Daoy (cell line): ENCODE measurements at places on chromosomes 4 and X. TPM values are rescaled to one million over a fixed set of nuclear protein-coding genes. Genes with fewer than 3 reads are reported as not detected.

The RENBP gene
- 0.11 and 0.18 TPM in 2 replicates for total RNA-seq

- no peak for DNase-seq
Measured at GRCh38 chrX:78333521-78333920, 6.1 kb upstream of the CYSLTR1 start.

DNA sequence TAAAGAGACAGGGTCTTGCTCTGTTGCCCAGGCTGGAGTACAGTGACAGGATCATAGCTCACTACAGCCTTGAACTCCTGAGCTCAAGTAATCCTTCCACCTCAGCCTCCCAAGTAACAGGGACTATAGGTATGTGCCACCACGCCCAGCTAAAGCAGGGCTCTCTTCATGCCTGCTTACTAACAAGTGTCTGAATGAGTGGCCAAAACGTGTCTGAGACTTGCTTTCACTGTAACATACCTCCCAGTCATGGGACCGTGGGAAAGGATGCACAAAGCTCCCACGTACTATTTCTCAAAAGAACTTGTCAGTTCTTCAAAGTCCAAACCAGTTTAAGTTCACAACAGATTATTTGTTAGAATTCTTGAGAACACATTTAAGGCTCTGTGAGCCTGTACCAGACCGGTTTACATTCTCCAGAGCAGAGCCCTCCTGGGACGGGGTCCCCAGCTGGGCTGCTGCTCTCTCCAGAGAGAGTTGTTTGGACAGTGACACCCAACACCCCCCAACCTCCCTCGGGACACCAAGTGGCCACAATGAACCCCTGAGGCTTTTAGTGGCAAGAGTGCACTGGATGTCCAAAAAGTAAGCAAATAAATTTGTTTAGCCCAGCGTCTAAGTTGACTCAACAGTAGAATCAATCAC lies 24.1 kb downstream of the SH3KBP1 start:
- no peak for DNase-seq

GRCh38 chr4:16524911-16525554 lies 298.8 kb upstream of the TAPT1 start:
- no peak for DNase-seq

GRCh38 chr4:139651282-139652194 lies 14.1 kb upstream of the MGST2 start:
- peak; percentile 63 for DNase-seq

DNA sequence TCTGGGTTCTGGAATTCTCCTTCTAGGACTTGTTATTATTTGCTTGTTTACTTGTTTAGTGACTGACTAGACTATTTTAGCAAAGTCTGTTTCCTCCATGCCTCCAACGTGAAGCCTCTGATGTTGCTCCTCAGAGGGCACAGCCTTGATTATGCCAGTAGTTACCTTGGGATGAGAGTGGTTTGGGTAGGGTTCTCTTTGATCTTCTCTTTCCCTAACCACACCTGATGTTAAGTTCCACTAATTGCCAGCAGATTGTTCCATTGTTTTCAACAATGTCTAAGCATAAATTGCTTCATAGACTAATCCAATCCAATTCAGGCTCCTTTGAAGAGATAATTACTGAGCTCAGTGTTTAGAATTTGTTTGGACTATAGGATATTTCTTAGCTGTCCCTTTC lies 352.7 kb upstream of the DIPK2B start:
- no peak for DNase-seq

The BMP3 gene
- total RNA-seq = 0.63 TPM in 1 of 2 replicates, not detected in the other

The UVSSA gene
- total RNA-seq = 3.2 and 4.9 TPM in 2 replicates

- DNase-seq = no peak
Measured at GRCh38 chrX:118980761-118981160, 6.3 kb downstream of the LONRF3 start.

GRCh38 chr4:112113864-112114263 lies 31.4 kb upstream of the FAM241A start:
- DNase-seq = no peak

The ABLIM2 gene
- total RNA-seq = 0.21 and 0.23 TPM in 2 replicates

The EREG gene
- 0.06 and 0.54 TPM in 2 replicates for total RNA-seq

DNA sequence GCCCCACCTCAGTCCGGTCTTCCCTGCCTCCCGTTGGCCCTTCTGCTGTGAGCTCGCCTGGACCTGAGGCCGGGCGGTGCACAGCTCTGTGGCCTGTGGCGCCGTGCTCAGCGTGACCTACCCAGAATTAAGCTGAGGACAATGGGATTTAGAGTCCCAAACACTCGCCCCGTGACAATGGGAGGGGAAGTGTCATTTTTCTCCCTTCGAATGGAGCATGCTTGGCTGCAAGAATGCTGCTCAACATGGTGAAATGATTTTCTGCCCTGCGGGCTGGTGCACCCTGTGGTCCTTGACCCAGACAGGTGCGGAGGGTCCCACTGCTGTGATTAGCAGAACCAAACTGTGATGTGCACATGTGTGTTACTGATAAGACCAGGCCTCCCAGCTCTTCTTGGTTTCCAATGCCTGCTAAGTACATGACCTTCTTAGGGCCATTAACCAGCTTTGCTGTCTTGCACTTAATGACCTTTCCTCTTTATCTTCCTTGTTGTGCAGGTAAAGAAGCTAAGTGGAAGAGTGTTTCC lies 772 bp downstream of the EOLA1 start:
- no peak for DNase-seq
